Activated B cell treated with CpG ODN at 0.5 μM for 24 hours (primary cell): ENCODE measurements at places on chromosomes 13 and 19.

DNA sequence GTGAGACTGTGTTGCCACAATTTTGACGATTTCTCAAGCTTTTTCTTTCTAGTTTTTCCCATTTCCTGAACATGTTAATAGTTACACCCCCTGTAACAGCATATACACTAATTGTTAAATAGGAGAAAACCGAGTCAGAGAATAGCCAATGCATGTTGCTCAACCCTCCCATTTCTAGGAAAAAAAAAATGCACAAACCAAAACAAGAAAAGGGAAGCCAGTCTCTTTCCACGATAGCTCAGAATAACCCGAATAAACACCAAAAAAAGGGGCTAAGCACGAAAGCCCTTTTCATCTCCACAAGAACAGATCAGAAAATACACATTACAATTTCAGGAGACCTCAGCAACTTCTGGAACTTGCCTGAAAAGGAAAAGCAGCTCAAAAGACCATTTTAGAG, 16.3 kb downstream of the LATS2 start:
- peaks cover 4% of the 10 kb centered on the region for H3K27me3 ChIP-seq
- DNase-seq: no peak
- H3K27ac ChIP-seq: no peak overlapping the region
- no peak overlapping the region for H3K4me3 ChIP-seq

DNA sequence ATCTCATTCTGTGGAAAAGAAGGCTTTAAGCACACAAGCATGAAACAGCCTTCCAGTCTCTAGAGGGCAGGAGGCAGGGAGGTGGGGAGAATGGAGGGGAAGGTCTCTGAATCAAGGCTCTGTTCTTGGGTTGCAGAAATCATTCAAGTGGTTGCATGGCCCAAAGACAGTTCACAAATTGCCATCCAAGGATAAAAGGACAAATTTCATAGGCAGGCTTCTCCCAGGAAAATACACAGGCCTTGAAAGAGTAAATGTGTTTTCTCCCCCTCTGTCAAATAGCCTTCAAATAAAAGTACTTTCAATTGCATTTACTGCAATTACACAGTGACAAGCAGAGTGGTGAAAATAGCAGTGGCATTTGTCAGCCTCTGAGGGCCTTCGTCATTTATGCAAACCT, 450.8 kb downstream of the DCT start:
- H3K27ac ChIP-seq: no peak overlapping the region
- DNase-seq: no peak
- H3K4me1 ChIP-seq: no peaks in the 10 kb centered on the region
- no peaks in the 10 kb centered on the region for H3K27me3 ChIP-seq
- H3K4me3 ChIP-seq: no peak overlapping the region

DNA sequence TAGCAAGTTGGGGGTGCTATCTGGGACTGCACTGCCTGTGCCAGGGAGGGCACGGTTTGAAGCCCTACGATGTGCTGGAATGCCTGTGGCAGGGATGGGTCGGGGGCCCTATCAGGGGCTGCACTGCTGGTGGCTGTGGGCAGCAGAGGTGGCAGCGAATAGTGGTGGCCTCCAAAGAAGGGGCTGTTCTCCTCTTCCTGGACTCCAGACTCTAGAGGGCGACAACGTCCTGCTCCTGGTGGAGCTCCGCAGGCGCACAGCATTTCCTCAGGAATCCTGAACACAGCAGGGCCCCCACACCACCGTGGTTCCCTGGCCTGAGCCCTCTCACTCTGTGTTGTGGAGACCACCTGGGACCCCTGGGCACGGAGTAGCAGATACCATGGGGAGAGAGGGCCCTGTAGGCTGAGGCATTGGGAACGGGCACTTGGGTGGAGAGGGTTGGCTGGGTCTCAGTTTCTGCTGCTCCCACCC, 145.6 kb downstream of the TNFRSF19 start:
- no peak overlapping the region for H3K4me3 ChIP-seq
- H3K27ac ChIP-seq: no peak overlapping the region
- DNase-seq: no peak
- no peaks in the 10 kb centered on the region for H3K36me3 ChIP-seq
- peaks cover 2% of the 10 kb centered on the region for H3K27me3 ChIP-seq

DNA sequence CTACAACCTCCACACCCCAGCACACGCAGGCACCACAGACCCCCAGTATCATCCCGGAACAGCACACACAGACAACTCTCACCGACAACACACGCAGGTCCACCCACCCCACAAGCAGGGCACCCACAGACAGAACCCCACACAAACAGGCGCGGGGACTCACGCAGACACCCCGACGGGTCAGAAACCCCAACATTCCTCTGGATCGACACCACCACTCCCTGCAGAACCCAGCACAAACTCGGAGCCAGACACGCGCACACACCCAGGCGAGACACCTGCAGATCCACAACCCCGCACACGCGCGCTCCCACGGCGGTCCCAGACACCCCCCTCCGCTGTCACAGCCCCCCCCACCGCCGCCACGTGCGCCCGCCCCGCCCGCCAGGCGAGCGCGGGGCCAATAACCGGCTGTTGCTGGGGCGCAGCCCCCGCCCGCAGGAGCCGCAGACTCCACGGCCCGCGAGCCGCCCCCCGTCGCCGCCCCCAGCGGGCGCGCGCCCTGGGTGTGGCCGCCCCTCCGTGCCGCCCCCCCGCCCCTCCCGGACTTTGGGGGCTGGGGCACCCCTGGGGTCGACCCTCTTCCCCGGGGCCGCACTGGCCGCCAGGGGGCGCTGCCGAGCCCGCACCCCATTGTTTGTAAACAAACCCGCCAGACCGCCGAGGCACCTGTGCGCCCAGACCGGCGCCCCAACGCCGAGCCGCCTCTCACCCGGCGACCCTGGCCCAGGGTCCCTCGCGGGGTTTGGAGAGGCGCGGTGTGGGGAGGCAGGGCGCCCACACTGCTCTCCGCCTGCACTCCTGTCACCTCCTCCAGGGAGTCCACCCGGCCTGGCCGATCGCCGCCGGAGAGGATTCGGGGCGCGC, 712 bp downstream of the BBC3 start:
- H3K4me3 ChIP-seq: peak overlapping the region; percentile 48
- H3K27me3 ChIP-seq: no peaks in the 10 kb centered on the region
- H3K27ac ChIP-seq: no peak overlapping the region
- peaks cover 32% of the 10 kb centered on the region for H3K4me1 ChIP-seq
- no peaks in the 10 kb centered on the region for H3K36me3 ChIP-seq

DNA sequence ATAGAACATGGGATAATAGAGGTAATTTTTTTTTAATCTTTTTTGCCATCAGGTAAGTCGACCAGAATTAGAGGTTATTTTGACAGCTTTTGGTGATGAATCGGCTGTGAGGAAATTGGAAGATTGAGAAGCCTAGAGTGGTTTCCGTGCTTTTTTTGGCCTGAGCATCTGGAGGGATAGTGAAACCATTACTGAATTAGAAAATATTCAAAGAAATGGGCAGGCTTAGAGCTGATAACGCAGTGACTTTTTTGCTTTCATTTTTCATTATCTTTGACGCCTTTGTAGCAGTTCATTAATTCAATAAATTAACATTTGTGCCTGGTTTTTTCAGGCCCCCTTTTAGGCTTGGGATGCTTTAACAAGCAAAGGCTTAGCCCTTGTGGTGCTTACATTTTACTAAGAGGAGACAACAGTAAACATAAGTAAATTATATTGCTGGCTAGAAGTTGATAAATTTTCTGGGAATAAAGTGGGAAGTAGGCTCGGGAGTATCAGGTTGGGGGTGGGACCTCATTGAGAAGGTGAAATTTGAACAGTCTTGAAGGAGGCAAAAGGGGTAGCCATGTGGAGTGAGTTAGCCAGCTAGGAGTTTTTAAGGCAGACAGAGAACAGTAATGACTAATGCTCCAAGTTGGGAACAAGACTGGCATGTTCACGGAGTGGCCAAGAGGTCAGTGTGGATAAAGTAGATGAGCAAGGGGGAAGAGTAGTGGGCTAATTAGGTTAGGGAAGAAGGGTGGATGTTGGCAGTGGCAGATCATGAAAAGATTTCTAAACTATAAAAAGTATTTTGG, 36.5 kb downstream of the GTF2F2 start:
- no peak for DNase-seq
- no peak overlapping the region for H3K27ac ChIP-seq
- no peaks in the 10 kb centered on the region for H3K27me3 ChIP-seq
- H3K36me3 ChIP-seq: peaks cover 73% of the 10 kb centered on the region

GRCh38 chr13:109205315-109205714, 575.9 kb downstream of the MYO16 start:
- H3K27ac ChIP-seq: no peak overlapping the region
- H3K4me1 ChIP-seq: no peaks in the 10 kb centered on the region
- peaks cover 7% of the 10 kb centered on the region for H3K27me3 ChIP-seq
- no peak overlapping the region for H3K4me3 ChIP-seq
- no peaks in the 10 kb centered on the region for H3K36me3 ChIP-seq
- no peak for DNase-seq

DNA sequence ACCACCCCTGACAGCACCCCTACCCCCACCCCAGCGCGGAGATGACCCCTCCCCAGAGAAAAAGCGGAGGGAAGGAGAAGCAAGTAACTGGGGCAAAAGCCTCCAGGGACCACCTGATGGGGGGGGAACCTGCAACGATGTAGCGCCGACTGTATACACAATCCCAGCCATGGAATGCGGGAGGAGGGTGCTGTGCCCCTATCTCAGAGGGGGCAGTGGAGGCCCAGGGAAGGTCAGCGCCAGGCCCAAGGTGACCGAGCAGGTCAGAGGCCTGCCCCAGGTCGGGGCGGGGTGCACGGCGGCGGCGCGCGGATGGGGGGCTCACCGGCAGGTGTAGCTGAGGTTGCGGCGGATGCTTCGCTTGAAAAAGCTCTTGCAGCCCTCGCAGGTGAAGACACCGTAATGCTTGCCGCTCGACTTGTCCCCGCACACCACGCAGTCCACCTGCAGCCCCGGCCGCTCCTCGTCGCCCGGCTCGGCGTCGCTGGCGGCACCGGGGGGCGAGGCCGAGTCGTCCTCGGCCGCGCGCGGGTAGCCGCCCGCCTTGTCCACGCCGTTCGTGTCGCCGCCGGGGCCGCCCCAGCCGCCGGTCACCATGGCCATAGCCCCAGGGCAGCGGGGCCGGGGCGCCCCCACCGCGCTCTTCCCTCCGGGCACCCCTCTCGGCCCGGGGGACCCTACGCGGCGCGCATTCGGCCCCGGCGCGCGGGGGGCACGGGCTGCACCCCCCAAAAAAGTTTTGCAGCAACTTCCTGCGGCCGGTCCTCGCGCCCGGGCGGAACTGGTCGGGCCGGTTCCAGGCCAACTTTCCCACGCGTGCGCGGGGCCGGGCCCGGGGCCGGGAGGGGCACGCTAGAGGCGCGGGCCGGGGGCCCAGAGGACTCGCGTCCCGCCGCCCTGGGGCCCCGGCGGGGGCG, 843 bp downstream of the NR2F6 start:
- no peaks in the 10 kb centered on the region for H3K36me3 ChIP-seq
- no peaks in the 10 kb centered on the region for H3K27me3 ChIP-seq
- no peak overlapping the region for H3K27ac ChIP-seq
- DNase-seq: no peak
- peaks cover 13% of the 10 kb centered on the region for H3K4me1 ChIP-seq
- peak overlapping the region; percentile 65 for H3K4me3 ChIP-seq

DNA sequence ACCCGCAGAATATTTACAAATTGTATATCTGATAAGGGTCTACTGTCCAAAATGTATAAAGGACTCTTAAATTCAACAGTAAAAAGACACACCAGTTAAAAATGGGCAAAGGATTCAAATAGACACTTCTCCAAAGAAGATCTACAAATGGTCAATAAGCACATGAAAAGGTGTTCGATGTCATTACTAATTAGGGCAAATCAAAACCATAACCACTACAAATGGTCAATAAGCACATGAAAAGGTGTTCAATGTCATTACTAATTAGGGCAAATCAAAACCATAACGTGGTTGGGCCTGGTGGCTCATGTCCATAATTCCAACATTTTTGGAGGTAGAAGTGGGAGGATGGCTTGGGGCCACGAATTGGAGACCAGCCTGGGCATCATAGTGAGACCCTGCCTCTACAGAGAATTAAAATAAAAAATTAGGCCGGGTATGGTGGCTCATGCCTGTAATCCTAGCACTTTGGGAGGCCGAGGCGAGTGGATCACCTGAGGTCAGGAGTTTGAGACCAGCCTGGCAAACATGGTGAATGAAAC, 40.5 kb downstream of the ACTN4 start:
- DNase-seq: no peak
- H3K27ac ChIP-seq: no peak overlapping the region

GRCh38 chr13:48221686-48222187, 11.3 kb upstream of the ITM2B start:
- no peaks in the 10 kb centered on the region for H3K27me3 ChIP-seq
- no peaks in the 10 kb centered on the region for H3K36me3 ChIP-seq
- H3K4me3 ChIP-seq: peak overlapping the region; percentile 72
- DNase-seq: no peak
- peaks cover 32% of the 10 kb centered on the region for H3K4me1 ChIP-seq
- H3K27ac ChIP-seq: no peak overlapping the region

DNA sequence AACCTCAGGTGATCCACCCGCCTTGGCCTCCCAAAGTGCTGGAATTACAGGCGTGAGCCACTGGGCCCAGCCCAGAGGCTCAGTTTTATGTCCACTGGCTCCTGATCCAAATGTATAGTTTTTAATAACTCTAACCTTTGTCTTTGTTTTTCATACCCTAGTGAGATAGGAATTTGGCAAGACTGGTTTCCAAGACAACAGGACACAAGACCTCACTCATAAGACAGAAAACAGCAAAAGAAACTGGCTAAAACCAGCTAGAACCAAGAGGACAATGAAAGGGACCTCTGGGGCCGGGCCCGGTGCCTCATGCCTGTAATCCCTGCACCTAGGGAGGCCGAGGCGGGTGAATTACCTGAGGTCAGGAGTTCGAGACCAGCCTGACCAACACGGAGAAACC, 27.6 kb downstream of the CPT1C start:
- no peaks in the 10 kb centered on the region for H3K36me3 ChIP-seq
- DNase-seq: no peak
- no peak overlapping the region for H3K4me3 ChIP-seq

DNA sequence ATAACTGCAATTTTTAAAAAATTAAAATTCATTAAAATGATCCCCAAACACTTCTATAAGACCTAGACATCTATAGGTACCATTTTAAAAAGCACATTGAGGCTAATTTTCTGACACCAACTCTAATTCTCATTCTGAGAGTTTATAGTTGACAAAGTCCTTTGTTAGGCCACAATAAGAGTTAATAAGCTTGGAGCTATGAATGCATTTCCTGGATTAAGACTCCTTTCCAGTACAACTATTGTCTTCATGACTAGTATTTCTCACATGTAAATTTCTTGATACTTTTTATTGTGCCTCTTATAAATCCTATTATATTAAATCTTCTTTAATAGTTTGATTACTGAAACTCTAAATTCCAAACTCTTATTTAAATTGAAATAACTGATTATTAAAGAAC, 340.8 kb downstream of the KLF12 start:
- DNase-seq: no peak
- H3K27ac ChIP-seq: no peak overlapping the region
- no peaks in the 10 kb centered on the region for H3K27me3 ChIP-seq
- H3K4me1 ChIP-seq: peaks cover 2% of the 10 kb centered on the region
- H3K4me3 ChIP-seq: no peak overlapping the region
- H3K36me3 ChIP-seq: peaks cover 31% of the 10 kb centered on the region

DNA sequence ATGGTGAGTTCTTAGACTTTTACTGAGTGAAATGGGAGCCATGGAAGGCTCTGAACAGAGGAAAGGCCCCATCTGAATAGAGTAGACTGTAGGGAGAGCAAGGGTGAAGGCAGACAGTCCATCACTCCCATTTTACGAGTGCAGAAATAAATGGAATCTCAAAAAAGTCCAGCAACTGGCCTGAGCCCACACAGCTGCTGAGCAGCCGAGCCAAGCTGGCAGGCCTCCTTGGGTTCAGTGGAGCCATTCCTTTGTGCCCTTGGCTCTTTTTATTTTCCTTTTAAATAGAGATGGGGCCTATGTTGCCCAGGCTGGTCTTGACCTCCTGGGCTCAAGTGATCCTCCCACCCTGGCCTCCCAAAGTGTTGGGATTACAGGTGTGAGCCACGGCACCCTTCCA, 1.0 kb upstream of the MYH14 start:
- H3K36me3 ChIP-seq: no peaks in the 10 kb centered on the region
- H3K4me1 ChIP-seq: peaks cover 2% of the 10 kb centered on the region
- H3K27me3 ChIP-seq: peaks cover 45% of the 10 kb centered on the region
- no peak overlapping the region for H3K4me3 ChIP-seq
- no peak overlapping the region for H3K27ac ChIP-seq
